ENCODE measurements at places on chromosomes 5 and 9. TPM values are rescaled to one million over a fixed set of nuclear protein-coding genes. Genes with fewer than 3 reads are reported as not detected.

The PCDHB5 gene
- 1.5 TPM for total RNA-seq

The IL5 gene
- not detected for total RNA-seq

The PCDHA11 gene
- total RNA-seq, result 0.07 TPM

The FGFR4 gene
- total RNA-seq, result 22.0 TPM

The SSNA1 gene
- total RNA-seq, result 146 TPM

The SLC46A2 gene
- not detected for total RNA-seq

The CYLC2 gene
- total RNA-seq, result not detected

The PRSS3 gene
- total RNA-seq, result 13.2 TPM

The RUSC2 gene
- total RNA-seq, result 23.8 TPM

The FCHO2 gene
- 13.9 TPM for total RNA-seq

The ADAMTS12 gene
- total RNA-seq, result 9.1 TPM

The TLX3 gene
- total RNA-seq, result not detected

The C1QTNF2 gene
- 0.07 TPM for total RNA-seq

The DOCK8 gene
- total RNA-seq, result 0.55 TPM

The PCDHAC1 gene
- total RNA-seq, result 1.4 TPM

The ADAMTS6 gene
- 0.11 TPM for total RNA-seq

The PLAC8L1 gene
- total RNA-seq, result 0.49 TPM

The SHOC1 gene
- not detected for total RNA-seq

The PIK3R1 gene
- total RNA-seq, result 9.6 TPM

The TOR4A gene
- total RNA-seq, result 28.5 TPM

The PKD2L2 gene
- not detected for total RNA-seq

The CCNJL gene
- total RNA-seq, result 11.2 TPM

The FRRS1L gene
- 0.15 TPM for total RNA-seq

The STK32A gene
- 0.33 TPM for total RNA-seq

The GCNT4 gene
- 0.58 TPM for total RNA-seq

The ARSK gene
- total RNA-seq, result 6.3 TPM

The TOR1A gene
- total RNA-seq, result 59.9 TPM

The SVEP1 gene
- total RNA-seq, result 1.9 TPM

The LPCAT1 gene
- total RNA-seq, result 167 TPM

The DAP gene
- 65.4 TPM for total RNA-seq

The PPP1R2B gene
- 0.13 TPM for total RNA-seq

The ANKRD33B gene
- 13.1 TPM for total RNA-seq

The UQCRQ gene
- total RNA-seq, result 494 TPM

The ATOX1 gene
- total RNA-seq, result 203 TPM

The CAMK2A gene
- 1.4 TPM for total RNA-seq

The WNK2 gene
- 5.8 TPM for total RNA-seq

The PTCH1 gene
- total RNA-seq, result 3.1 TPM

The SOX30 gene
- total RNA-seq, result 0.05 TPM

The WDR31 gene
- total RNA-seq, result 1.4 TPM

The SLC25A2 gene
- not detected for total RNA-seq

The SH3PXD2B gene
- total RNA-seq, result 20.1 TPM

The ITGA2 gene
- 25.2 TPM for total RNA-seq

The ANKRD55 gene
- total RNA-seq, result not detected

The REEP2 gene
- total RNA-seq, result 7.5 TPM

The TRIM32 gene
- 24.5 TPM for total RNA-seq

The CMYA5 gene
- 0.07 TPM for total RNA-seq

The EGFL7 gene
- total RNA-seq, result 60.0 TPM

Measured in A549 treated with DMSO at 1 μM for 4 hours (cell line).